Calu3 (cell line): ENCODE measurements at places on chromosomes 4 and X.

DNA sequence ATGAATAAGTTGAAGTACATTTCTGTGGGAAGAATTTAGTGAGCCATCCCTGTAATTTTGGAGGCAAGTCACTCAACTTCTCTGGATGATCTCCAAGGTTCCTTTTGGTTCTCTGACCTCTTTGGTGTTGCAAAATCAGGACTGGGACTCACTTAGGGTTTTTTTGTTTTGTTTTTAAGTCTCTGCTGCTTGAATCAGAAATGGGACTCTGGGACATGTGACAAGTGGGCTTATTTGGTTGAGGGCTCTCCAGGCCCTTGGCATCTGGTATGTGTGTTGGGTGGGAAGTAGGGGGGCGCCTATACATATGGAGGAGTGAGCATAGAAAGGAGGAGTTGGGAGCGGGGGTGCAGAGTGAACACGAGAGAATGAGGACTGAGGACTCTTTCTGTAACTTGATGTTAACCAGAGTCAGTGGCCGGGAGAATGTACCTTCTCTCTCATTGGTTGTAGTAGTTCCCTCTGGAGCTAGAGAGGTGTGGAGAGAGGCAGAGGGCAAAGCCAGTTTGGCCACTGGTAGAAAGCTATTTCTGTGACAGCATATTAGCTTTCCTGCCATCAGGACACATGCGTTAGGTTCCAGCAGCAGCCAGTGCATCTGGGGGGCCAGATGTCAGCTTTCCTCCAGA is 1.9 kb downstream of the ARHGAP10 start:
- no peak for DNase-seq

GRCh38 chr4:167088115-167088514 is 146.2 kb downstream of the SPOCK3 start:
- no peak for DNase-seq

GRCh38 chr4:157992948-157993839 is 179.6 kb downstream of the GASK1B start:
- DNase-seq: no peak

GRCh38 chr4:145058256-145058655 is 39.7 kb downstream of the ANAPC10 start:
- DNase-seq: no peak

DNA sequence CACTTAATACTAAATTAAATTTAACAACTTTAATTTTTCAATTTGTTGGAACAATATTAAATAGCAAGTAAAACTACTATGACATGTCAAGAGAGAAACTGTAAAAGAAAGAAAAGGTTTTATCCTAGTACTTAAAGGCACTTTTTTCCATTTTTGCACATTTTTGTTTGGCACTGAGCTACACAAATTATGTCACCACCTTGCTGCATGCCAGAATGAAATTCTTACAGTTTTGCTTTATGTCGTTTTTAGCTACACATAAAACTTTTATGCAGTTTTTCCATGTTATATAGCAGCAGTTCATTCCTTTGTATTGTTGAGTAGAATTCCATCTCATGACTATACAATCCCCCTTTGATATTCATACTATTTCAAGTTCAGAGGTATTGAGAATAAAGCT is 99.1 kb upstream of the RXFP1 start:
- DNase-seq: no peak

GRCh38 chr4:39526765-39527295 is 409 bp downstream of the UGDH start:
- no peak for DNase-seq

GRCh38 chr4:79236785-79237184 is 89.1 kb downstream of the NAA11 start:
- DNase-seq: no peak
